Amniotic stem cell (primary cell): ENCODE measurements at places on chromosomes 3 and 15.

DNA sequence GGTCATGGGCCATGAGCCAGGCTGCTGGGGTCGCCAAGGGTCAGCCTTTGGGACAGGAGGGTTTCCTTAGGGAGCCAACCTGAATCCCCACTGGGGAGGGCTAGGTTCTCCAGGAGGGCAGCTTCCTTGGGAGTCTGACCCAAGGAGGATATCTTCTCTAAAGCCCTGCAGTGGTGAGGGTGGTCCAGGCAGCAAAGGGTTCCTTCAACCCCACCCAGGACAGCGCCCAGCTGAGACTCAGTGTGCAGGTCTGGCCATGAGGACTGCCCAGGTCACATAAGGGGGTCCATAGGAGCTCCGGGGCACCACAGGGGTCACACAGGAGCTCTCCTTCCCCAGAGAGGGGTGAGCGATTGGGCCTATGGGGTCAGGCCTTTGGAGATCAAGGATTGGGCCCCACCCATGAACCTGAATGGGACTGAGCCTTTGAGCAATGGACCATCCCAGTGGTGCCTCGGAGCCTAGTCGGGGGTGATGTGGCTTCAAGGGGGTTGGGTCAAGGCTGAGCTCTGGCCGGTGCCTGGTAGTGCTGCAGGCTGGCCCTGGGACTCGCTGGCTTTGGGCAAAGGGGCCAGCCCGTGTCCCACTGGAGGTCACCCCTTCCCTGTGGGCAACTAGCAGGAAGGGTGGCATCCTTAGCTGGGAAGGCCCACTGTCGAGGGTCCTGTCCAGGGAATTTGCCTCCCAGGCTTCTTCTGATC lies 216.5 kb downstream of the SNRPN start:
- no peak for DNase-seq

DNA sequence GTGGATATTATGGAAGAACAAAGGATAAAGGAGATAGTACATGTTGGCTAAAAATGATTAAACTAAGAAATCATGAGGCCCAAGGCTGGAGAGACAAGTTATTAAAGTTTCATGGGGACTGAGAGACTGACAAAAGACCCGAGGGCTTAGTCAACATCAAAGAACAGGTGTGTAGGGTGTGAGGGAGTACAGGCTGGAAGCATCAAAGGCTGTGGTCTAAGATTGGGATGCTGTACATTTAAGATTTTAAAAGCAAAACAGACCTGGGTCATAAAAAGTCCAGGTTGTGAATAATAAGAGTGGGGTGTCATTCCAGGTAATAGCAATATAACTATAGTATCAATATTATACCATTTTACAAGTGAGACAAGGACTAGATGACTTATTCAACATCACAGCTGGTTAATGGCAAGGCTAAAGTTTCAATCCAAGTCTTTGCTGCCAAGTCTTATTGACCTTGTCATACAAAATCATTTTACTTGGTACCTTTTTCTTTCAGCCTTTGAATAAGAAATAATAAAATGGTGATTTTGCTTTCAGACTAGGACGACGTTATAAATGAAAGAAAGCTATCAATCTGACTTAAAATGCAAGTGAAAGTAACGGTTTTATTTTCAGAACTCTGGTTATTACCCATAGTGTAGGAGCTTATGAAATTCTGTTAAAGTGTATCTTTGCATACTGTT lies 211.6 kb downstream of the TNIK start:
- no peak for DNase-seq

- DNase-seq = no peak
Observed at GRCh38 chr3:193620650-193621049, 27.6 kb downstream of the OPA1 start.

- DNase-seq = no peak
Observed at GRCh38 chr3:64341296-64341695, 116.0 kb upstream of the PRICKLE2 start.

DNA sequence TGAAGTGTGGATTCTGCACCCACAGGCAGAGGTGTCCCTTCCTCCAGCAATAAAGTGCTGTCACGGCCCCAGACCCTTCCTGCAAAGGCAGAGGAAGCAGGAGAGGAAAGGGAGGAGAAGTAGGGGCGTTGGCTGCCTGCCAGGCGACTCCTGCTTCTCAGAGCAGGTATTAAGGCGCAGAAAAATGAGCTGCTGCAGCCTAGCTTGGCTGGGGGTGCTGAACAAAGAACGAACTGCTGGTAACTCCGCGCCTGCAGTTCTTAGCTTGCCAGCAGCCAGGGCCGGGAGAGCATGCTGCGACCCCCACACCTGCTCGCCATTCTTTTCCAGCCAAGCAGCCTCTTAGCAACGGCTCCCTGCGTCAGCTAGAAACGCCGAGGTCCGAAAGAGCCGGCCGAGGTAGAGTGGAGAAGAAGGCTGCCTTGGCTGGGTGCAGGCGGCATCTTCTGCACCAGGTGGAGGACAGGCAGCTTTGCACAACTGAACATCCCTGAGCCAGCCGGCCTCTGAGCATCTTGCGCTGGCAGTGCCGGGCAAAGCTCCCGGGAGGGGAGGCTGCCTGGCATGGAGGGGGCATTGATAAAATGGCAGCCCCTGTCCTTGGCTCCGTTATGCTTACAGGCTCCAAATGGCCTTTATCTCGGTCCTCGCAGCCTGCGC lies 296.0 kb downstream of the MEX3B start:
- no peak for DNase-seq

GRCh38 chr15:57743424-57743823 lies 36.9 kb downstream of the POLR2M start:
- DNase-seq = no peak

DNA sequence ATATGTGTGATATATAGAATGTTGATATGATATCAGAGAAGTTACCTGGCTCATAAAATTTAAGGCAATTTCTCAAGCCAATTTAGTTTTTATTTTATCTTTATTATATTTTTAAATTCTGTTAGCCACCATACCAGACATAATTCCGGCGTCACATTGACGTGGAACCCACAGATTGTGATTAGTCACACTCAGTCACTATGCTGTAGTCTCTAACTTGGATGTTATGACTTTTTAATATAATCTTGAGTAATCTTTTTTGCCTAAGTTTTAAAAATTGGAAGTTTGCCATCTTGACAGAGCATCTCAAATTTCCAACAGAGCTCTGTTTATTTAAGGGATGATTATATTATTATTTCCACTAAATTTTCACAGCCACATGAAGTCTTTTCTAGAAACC lies 9.7 kb upstream of the DCLK3 start:
- no peak for DNase-seq

GRCh38 chr3:114709102-114709501 lies 415.3 kb downstream of the TIGIT start:
- DNase-seq = no peak

GRCh38 chr3:115766587-115767482 lies 143.5 kb downstream of the GAP43 start:
- no peak for DNase-seq

- DNase-seq = peak; percentile 77
Observed at GRCh38 chr3:120348991-120349854, at the start of gene LRRC58. TSS of gene LRRC58 (minus strand) at chr3:120349354. CDS start at chr3:120349243, 111 bp downstream.

GRCh38 chr15:32152574-32152973 lies 122.3 kb downstream of the CHRNA7 start:
- no peak for DNase-seq

GRCh38 chr3:42733501-42734262 lies 31.1 kb upstream of the HHATL start:
- DNase-seq = no peak

DNA sequence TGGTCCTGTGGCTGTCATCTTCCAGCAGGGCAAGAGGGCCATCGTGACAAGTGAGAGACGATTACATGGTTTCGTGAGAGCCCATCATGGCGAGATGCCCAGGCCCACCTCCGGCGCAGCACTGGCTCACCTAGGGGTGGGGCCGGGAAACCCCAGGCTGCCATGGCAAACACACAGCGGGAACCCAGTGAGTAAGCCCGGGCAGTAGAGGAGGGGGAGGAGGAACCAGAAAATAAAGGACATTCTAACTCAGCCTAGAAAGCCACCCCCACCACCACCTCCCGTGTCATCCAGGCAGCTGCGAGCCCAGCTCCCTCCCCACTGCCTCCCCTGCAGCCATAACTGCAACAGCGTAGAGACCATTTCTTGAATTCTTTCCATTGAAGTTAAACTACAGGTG lies 52.3 kb downstream of the PCSK6 start:
- no peak for DNase-seq

DNA sequence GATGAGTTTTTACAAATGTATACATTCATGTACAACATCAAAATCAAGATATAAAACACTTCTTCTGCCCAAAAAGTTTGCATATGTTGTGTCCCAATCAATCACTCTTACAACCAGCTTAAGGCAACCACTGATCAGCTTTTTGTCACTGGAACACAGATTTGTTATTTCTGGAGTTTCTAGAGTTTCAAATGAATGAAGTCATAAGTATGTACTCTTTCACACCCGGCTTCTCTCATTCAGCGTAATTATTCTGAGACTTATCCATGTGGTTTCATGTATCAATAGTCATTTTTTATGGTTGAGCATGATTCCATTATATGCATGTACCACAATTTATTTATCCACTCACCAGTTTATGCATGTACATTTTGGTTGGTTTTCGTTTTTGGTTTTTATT lies 53.0 kb upstream of the CORO2B start:
- no peak for DNase-seq

DNA sequence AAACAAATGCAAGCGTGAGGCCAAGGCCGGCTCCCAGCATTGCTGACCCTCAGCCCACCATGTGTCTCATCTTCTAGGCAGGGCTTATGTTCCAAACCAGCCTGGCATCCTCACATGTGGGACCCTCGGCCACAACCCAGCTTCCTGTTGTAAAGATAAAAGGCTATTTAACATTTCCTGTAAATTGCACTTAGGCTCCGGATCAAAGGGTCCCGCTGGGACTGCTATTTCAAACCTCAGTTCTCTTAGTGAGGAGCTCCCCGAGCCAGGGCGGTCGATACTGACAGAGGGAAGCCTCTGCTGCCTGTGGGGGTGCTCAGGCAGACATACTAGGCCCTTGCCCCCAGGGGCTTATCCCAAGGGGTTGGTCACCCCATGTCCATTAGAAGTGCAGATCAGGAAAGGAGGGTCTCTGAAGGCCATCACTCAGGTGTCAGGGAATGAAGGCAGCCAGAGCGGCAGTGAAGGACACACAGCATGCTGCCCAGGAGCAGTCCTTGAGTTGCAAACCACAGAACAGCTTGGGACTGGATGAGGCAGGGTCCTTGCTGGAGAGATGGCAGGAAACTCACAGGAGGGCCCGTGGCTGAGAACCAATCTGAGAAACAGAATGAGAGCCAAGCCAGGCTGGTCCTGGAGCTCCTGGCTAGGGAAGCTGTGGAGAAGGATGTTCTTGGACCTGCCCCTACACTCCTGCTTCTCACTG lies 239.9 kb downstream of the TLE3 start:
- DNase-seq = no peak

GRCh38 chr3:119230071-119230470 lies 10.6 kb downstream of the B4GALT4 start:
- DNase-seq = no peak

DNA sequence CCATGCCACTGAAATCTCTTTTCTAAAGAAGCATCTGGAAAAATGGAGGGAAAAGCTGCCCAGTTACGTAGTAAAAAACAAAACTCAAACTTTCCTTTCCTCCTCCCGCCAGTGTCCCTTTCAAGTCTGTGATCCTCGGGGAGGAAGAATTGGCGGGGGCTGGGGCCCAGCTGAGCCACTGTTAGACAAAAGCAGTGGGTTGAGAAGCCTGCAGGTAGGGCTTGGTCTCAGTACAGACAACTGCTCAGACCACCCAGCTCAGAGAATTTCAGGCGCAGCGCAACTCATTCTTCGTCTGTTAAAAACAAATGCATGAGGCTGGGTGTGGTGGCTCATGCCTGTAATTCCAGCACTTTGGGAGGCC lies 117.1 kb downstream of the MYLK start:
- no peak for DNase-seq

DNA sequence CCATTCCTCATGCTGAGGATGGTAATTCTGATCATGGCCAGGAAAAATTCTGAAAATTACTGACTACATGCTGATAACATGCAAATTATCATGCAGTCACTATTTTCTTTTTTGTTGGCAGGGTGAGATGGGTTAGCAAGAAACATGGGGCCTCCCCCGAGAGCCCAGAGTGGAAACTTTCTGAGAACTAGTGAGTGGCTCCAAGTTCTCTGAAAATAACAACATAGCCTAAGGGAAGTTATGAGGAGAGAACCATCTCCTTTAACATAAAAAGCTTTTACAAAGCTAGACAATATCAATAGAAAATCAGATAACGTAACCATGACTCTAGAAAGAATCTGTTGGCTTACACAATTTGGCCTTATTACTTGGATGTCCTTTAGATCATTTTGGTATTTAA lies 254.2 kb downstream of the PLOD2 start:
- DNase-seq = no peak
